Breast epithelium (tissue), 4 donors: ENCODE measurements at places on chromosomes 2 and 18. TPM values are rescaled to one million over a fixed set of nuclear protein-coding genes. Genes with fewer than 3 reads are reported as not detected.

GRCh38 chr2:49021271-49021670, 133.0 kb downstream of the FSHR start:
- no peak for DNase-seq

GRCh38 chr2:143903172-143903856, 616.6 kb downstream of the ZEB2 start:
- no peak for DNase-seq

DNA sequence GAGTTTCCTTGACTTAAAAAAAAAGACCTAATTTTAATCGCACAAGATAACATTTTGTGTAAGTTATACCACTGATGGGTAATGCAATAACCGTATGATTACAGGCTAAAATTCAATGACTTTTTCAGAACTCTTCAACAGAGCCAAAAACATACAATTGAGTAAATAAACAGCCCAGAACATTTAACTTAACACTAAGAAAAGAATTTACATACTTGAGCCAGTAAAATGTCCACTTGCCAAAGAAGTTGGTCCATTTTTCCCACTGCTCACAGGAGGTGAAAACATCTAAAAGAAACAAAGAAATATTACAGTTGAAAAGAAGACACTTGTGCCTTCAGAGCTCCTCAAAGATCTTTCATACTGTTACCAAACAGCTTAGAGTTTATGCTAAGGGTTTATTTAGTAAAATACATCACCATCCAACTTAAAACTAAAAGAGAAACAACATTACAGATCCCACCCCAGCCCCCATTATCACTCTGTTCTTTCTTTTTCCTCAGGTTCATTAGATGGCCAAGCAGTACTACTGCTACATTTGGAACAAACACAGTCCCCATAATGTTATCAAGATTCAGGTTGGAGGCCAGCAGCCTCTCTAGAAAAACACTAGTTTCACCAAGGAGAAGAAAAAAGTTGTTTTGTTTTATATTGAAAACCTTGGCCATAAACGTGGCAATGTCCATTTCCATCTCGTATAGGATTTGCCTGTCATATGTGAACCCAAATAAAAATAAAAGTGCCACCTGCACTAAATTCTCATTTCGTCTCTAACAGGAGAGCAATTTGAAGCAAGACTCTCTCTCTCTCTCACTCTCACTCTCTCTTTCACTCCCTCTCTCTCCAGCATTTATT, 2.7 kb downstream of the TCF4 start:
- DNase-seq = no peak

DNA sequence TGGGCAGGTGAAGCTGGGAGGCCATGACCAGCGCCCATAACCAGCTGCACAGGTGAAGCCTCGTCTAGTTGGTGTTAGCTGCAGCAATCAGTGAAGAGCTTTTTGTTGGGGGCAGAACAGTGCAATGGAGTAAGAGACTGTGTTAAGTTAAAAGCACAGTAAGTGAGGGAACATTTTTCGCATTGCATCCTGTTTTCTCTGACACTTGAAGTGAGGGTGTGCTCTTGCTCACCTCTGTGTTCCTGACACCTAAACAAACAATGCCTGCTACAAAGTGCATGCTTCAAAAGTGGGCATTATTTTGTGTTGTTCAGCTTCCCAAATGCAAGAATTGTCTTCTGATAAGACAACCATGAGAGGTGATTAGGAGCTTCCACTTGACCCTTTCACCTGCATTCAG, 324.0 kb upstream of the ACVR2A start:
- DNase-seq = no peak

DNA sequence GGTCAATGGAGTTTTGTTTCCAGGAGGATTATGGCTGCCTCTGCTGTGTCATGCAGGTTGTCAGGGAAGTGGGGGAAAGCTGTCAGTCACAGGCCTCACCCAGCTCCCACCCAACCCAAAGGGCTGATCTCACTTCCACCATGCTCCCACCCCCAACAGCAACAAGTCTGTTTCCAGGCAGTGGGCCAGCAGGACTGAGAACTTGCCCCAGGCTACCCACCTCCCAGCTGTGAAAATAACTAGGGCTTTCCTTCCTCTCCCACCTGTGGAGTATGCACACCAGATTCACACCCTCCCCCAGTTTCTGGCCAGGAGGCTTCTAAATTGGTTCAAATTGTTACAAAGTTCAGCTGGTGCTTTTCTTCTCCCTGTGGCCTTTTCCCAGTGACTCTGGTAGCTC, 95.6 kb upstream of the ACVR1 start:
- DNase-seq = no peak

DNA sequence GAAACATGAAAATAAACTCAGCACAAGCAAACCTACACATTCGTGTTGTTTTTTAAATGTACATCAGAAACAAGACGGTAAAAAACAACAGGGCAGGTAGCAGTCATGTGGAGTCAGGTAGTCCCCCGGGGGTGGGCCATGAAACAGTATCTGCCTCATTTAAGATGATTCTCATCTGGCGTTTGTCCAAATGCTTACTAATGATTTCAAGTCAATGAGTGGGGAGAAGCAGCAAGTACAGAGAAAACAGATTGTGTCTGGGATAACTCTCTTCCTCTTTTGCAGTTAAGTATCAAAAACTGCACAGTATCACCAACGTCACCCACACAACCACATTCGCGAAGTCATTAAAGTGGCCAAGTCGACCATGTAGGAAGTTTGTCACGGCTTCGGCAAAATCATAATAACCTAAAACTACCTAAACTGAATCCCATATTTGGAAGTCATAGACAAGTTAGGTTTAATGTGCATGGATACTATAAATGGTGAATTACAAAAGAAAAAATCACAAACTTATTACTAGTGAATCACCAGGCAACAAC, 1.3 kb downstream of the LAPTM4A start:
- DNase-seq = no peak

DNA sequence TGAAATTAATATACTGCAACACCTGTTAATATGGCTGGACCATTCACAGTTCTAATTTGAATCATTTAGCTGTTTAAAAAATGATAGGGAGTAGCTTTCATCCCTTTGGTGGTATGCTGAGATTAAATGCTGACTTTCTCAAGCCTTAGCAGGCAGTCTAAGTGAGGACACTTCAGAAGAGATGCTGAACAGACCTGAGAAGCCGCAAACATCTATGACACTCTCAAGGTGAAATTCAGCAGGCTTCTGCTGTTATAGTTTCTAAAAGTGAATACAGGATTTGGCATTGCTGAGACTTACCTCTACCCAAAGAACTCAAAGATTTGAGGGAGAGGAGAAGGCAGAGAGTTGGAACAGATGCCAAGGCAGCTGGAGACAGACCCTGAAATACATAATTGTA, 431.2 kb upstream of the FAM98A start:
- no peak for DNase-seq

DNA sequence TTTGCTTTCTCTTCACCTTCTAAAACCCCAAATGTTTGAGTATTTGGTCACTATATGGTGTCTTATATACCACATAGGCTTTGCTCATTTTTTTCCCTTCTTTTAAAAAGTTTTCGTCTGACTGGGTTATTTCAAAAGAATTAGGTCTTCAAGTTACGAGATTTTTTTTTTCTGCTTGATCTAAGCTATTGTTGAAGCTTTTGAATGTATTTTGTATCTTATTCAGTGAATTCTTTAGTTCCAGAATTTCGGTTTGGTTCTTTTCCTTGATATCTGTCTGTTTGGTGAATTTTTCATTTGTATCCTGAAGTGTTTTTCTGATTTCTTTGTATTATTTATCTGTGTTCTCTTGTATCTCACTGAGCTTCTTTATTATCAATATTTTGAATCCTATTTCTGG, 93.5 kb downstream of the ARL6IP6 start:
- DNase-seq = no peak

GRCh38 chr2:207149249-207150213, 16.2 kb downstream of the KLF7 start:
- no peak for DNase-seq

DNA sequence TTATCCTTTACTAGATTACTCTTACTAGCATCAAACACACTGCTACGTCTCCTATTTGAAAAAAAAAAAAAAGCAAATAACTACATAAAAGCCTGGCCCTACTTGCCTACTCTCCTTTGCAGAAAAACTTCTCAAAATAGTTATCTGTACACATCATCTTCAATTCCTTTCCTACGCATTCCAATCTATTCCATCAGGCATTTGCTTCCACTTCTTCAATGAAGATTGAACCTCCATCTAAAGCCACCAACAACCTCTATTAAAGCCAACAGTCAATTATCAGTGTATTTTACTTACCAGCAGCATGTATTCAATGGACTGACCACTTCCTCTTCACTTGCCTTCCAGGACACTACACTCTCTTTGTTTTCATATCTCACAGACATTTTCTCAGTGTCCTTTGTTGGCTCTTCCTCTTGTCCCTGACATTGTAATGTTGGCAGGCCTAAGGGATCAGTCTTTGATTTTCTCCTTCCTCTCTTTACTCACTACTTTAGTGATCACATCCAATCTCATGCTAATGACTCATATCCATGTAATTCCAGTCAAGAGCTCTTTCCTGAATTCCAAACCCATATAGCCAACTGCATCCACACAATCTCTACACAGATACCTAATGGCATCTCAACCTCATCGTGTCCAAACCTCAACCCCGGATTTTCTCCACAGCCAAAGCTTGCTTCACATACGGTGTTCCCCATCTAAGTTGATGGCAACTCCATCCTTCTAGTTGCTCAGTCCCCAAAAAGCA, 131.3 kb downstream of the CCDC148 start:
- no peak for DNase-seq

DNA sequence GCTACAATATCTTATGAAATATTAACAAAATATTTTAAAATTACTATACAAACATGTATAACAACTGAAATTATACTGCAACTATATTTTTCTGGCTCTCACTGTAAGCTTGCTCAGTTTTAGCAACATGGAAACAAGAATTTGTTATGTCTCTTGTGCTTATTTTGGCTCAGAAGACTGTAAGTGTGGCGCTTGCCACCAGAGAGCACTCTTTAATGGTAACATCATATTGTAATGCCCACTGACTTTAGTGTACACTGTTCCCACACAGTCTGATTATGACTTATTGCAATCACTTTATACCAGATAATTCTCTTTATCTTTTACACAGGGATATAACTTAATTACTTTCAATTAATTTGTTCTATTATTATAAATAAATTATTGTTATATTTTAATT, 1500.6 kb upstream of the TMEFF2 start:
- DNase-seq = no peak

- DNase-seq = no peak
Measured at GRCh38 chr18:62898359-62898758, 183.0 kb downstream of the PHLPP1 start.

GRCh38 chr2:171432969-171433762, 624 bp downstream of the METTL8 start:
- DNase-seq = peak; percentile 35

The SCLY gene
- 12.1 TPM for total RNA-seq

The PLB1 gene
- 8.8 TPM for total RNA-seq

The GKN2 gene
- total RNA-seq = not detected

The TPGS2 gene
- total RNA-seq = 98.7 TPM

The REEP1 gene
- total RNA-seq = 3.8 TPM

The HOXD8 gene
- total RNA-seq = 36.1 TPM

The SERPINB11 gene
- total RNA-seq = not detected

The G6PC2 gene
- total RNA-seq = not detected

The NT5DC4 gene
- not detected for total RNA-seq

The ELOA2 gene
- not detected for total RNA-seq
